ENCODE measurements at places on chromosomes 5 and 9. TPM values are rescaled to one million over a fixed set of nuclear protein-coding genes. Genes with fewer than 3 reads are reported as not detected.

TMEFF1 gene
- 0.49 TPM for total RNA-seq

LHX3 gene
- total RNA-seq: not detected

LAMC3 gene
- total RNA-seq: 0.08 TPM

ZNF879 gene
- total RNA-seq: 5.2 TPM

OTP gene
- total RNA-seq: not detected

CAVIN4 gene
- total RNA-seq: 1.4 TPM

FOXB2 gene
- not detected for total RNA-seq

PDE8B gene
- not detected for total RNA-seq

PCDHGA8 gene
- 2.5 TPM for total RNA-seq
